ENCODE measurements at places on chromosomes 5 and 9.

DNA sequence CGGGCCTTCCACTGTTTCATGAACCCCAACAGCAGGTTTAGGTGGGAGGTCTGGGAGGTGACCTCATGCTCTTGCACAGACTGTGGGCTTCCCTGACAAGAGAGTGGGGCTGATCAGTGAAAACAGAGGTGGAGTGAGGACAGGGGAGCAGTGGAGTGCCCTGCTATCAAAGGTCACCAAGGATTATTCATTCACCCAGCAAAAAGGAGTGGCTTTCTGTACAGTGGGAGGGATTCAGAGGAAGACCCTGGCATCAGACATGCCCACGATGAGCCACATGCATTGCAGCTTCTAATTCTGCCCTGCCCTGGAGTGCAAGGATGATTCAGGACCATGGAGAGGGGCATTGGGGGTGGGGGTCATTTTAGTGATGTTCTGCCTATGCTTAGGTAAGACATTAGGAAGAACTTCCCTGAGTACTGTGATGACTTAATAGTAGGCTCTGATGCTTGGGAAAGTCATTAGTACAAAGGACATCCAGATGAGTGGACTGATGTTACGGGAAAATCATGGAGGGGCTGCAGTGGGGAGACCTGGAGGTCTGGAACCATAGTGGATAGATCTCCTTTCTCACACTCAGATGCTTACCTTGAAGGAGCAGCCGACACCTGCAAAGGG, 12.8 kb downstream of the TRAF1 start:
- no peak for DNase-seq

GRCh38 chr9:2628919-2629318, 7.3 kb downstream of the VLDLR start:
- DNase-seq: no peak

DNA sequence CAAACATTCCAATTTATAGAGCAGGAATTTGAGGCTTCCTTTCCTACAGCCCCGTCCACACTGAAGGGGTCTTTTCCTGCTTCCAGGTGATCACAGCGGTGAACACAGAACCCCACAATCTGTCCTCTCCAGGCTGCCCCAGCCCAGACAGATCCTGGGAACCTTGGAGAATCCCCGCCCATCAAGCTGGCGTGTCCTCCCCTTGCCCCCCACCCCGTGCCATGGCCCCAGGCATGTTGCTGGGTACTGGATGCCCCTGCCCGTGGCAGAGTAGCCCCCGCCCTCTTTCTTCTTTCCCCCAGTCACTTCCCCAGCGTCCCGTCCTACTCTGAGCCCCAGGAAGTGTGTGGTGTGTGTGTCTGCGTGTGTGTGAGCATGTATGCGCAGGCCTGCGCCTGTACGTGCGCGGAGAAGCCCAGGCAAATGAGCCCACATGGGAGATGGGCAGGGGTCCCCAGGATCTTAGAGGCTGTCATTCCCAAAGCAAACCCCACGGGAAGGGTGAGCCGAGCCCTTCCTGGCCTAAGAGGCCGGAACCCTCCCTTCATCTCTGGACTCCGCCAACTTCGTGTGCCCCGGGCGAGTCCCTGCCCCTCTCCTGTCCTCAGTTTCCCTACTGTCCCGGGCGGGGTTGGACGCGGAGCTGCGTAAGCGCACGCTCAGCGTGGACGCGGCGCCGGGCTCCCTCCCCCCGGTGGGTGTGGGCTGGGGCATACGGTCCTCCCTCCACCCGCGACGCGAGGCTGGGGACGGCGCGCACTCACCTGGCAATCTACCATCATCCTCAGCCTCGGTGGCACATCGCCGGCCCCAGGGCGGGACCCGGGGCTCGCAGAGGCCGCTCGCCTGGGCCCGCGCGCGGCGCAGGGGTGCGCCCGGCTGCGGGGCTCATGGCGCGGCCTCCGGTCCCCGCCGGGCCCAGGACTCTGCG, 15.2 kb downstream of the GBGT1 start:
- peak; percentile 81 for DNase-seq

GRCh38 chr5:3891113-3891512, 295.5 kb downstream of the IRX1 start:
- no peak for DNase-seq

- no peak for DNase-seq
Observed at GRCh38 chr5:131270809-131271208, 7.0 kb downstream of the CDC42SE2 start.

DNA sequence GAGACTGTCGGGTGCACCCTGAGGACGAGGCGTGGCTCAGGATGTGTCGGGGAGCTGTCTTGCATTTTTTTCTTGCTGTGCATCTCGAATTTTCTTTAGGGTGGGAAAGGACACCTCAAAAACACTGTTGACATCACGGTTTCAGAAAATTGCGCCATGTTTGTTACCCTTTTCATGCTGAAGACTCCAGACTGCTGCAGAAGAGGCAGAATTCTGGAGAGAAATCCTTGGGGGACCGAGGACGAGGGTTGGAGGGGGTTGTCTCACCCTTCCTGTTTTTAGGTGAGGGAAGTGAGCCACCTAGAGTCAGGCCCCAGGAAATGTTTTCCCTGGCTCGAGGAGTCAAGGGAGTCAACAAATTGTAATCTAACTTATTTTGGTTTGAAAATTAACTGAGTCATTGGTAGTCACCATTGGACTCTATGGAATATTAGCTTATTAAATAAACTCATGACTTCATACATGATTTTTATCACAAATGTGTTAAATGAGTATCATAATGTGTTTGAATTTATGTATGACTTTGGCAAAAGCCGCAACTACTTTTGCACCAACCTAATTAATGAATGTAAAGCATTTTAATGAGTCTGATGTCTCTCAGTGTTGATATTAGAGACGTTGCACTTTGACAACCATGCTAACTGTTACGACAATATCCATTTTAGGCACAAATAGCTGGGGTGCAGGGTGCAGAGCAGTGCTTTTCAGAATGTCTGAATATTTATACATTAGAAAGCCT, 724 bp upstream of the LYSMD3 start:
- peak; percentile 89 for DNase-seq

All from RKO (cell line).